ENCODE measurements at places on chromosomes 4 and X.

DNA sequence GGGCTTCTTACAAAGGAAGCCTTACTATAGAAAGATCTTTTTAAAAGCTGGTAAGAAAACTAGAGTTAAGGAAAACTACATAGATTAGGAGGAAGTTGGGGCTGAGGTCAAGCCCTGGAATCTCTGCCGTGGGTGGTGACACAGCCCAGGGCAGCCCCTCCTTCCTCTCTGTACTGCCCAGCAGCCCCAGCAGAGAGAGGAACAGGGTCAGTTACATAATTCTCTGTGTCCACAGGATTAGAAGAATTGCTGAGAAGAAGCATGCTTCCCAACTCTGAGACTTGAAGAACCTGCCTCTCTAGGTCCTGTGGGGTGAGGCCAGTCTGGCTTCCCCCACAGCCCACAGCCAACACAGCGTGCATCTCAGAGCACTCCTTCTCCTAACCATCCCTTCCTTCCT, 9.2 kb upstream of the ABLIM2 start:
- DNase-seq: no peak

DNA sequence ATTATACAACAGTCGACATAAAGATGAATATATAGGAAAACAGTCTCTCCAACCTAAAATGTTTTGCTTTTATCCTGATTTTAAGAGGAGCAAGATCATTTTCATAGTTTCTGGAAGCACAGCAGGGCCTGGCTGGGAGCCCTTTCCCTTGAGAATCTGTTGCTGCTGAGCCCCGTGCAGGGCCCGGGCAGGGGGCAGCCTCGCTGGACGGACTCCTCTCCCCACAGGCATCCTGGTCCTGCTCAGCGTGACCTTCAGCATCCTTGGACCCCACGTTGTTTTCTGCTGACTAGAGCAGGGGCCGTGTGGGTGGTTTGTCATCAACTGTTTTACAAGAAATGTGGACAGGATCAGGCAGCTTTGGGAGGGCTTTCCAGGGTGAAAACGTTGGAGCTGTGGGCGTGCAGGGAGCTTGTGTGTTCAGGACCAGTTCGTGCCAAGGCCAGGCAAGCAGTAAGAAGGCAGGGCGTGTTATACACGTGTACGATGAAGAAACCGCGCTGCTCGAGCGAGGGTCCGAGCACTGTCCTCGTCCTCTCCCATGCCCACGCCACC, 25.0 kb downstream of the CPZ start:
- DNase-seq: peak; percentile 49

DNA sequence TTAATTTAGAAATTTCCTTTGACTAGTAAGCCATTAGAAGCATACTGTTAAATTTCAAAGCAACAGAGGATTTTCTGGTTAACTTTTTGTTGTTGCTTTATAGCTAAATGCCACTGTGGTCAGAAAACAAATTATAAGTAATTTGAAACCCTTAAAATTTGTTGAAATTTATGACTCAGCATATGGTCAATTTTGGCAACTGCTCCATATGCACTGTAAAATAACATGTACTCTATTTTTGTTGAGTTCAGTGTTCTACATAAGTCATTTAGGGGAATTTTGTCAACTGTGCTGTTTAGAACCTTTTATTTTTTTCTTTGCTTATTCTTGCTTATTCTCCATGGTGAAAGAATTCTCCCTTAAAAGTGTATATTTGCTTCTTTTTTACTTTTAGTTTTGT, 28.6 kb downstream of the SCLT1 start:
- DNase-seq: no peak

GRCh38 chr4:138979742-138980141, 35.8 kb upstream of the NOCT start:
- no peak for DNase-seq

- no peak for DNase-seq
Observed at GRCh38 chrX:120419463-120419862, 49.6 kb downstream of the LAMP2 start.

- no peak for DNase-seq
Observed at GRCh38 chr4:110610620-110610939, 12.3 kb downstream of the PITX2 start.
